ENCODE measurements at places on chromosomes 5 and 9.

DNA sequence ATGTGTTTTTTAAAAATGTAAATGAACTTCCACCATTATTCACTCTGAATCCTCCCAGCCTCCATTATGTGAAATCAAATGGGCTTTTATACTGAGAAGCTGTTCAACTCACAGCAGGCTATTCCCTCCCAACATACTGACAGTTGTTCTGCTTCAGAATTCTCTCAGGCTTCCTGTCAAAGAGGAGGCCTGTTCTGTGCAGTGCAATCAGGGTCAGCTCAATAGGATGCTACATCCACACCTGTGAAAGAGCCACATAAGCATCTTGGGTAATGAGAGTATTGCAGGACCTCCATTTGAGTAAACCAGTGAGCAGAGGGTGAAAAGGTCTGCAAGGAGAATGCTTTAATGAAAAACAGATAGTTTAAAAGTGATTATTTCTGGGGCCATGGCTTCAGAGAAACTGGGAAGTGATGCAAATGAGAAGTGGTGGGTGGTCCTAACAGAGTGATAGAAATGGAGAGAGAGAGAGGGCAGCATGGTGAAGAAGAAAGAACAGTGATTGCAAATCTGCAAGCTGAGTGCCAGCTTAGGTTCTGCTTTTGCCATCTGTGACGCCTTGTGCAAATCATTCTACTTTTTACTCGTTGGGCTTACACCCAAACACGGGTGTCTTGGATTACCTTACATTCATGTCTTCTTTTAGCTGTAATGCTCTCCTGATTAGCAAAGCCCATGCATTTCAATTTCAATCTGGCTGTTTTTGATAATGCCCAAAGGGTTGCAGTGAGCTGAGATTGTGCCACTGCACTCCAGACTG is 202.5 kb upstream of the NMUR2 start:
- no peak for DNase-seq

DNA sequence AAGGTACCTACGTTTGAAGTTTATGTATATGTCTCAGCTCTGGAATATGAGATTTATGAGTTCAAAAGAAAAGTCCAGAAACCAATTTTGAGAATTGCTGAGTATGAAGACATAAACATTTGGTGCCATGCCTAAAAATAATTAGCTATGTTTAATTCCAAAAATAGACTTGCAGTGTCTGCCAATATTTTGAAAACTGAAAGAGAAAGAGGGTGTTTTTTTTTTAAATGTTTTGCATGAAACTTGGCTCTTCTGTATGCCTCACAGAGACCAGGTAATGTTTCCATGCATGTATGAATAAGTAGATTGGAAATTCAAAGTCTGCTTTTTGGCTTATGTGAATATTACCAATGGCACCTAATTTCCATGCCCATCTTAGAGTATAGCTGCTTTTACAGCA is 634.4 kb upstream of the C9orf72 start:
- DNase-seq: no peak

- DNase-seq: no peak
These were observed 621 bp downstream of the FYB1 start for GRCh38 chr5:39218482-39219402.

GRCh38 chr5:160011471-160011870 is 2.5 kb downstream of the TTC1 start:
- no peak for DNase-seq

- DNase-seq: no peak
These were observed 389.3 kb upstream of the DMAC1 start for GRCh38 chr9:8188723-8189407.

GRCh38 chr5:89934069-89934468 is 475.5 kb downstream of the CETN3 start:
- no peak for DNase-seq

- no peak for DNase-seq
These were observed 212.3 kb upstream of the ARRDC3 start for GRCh38 chr5:91595424-91595823.
